Endothelial cell (in vitro differentiated cells): ENCODE measurements at places on chromosomes 16 and 17. TPM values are rescaled to one million over a fixed set of nuclear protein-coding genes. Genes with fewer than 3 reads are reported as not detected.

GRCh38 chr17:6969323-6969726 is 26.5 kb upstream of the ALOX12 start:
- DNase-seq, result no peak

The CEP295NL gene
- total RNA-seq, result 1.4 TPM

GRCh38 chr16:59973966-59974365 is 1239.8 kb upstream of the GOT2 start:
- no peak for DNase-seq

GRCh38 chr17:59761385-59762048 is 54.1 kb downstream of the VMP1 start:
- DNase-seq, result no peak

The KIF18B gene
- total RNA-seq, result 7.1 TPM

DNA sequence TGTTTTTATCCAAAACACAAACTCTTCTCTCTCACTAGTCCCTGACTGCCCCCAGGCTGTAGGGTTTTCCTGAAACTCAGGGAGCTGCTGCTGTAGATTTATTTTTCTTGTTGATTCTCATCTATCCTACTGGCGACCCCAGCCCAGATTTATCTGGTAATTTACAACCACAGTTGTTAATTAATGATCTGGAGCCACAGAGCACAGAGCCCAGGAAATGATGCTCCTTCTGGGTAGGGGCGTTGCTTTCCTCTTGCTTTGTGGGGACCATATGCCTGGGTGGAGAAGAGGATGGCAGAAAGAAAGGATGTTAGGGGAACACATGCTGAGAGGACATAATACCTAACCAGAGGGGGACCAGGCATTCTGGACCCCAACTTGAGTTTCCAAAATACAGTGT is 7.4 kb upstream of the ETV4 start:
- DNase-seq, result no peak

DNA sequence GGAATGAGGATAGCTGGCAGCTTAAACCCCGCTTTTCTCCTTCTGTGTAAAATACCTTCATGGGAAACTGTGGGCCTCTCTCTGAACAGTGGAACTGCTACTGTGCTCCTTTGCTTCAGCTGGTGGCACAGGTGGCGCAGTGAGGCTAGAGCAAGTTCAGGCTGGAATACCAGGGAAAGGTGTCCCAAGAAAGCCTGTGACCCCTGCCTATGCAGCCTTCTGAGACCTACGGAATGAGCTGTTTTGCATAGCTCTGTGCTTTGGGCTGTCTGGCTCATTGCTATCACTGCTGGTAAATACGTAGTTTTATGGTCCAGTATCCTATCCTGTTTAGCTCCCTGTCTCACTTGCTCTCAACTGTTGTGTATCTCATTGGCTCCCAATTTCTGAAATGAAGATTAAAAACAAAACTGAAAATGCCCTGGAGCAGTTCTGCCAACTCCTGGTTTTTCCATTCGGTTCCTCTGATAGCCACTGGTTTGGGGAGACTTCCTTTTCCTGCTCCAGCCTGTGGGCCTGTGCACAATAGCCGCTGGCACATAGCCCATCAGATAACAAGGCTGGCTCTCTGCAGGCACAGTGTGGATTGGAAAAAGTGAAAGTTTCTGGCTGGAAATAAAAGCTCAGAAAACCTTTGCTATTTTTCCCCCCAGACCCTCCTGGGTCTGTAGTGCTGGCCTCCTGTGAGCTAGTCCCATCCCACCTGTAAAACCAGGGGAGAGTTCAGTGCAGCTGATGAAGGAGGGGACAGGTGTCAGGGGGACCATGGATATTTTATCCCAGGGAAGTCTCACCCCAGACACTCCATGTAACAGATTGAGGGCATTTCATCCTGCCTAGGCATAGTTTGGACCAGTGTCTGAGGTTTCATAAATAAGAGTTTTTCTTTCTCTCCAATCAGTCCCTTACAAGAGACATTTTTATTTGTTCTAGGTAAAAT is 24.0 kb downstream of the LIMD2 start:
- peak; percentile 84 for DNase-seq

DNA sequence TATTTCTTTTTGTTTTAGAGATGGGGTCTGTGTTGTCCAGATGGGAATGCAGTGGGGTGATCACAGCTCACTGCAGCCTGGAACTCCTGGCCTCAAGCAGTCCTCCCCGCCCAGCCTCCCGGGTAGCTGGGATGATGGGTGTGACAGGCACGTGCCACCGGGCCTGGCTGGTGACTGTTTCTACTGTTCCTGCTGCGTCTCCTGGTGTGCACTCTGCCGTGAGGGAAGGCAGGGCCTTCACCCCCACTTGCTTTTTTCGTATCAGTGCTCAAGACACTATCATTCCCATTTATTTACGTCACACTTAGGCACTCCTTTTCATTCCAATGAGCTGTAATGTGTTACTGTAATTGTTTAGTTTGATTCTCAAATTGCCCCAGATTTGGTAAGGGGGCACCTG is 25.3 kb upstream of the PVALEF start:
- no peak for DNase-seq

The USP31 gene
- 32.0 TPM for total RNA-seq

- DNase-seq, result no peak
Observed at GRCh38 chr16:77856438-77857160, 68.2 kb downstream of the VAT1L start.

DNA sequence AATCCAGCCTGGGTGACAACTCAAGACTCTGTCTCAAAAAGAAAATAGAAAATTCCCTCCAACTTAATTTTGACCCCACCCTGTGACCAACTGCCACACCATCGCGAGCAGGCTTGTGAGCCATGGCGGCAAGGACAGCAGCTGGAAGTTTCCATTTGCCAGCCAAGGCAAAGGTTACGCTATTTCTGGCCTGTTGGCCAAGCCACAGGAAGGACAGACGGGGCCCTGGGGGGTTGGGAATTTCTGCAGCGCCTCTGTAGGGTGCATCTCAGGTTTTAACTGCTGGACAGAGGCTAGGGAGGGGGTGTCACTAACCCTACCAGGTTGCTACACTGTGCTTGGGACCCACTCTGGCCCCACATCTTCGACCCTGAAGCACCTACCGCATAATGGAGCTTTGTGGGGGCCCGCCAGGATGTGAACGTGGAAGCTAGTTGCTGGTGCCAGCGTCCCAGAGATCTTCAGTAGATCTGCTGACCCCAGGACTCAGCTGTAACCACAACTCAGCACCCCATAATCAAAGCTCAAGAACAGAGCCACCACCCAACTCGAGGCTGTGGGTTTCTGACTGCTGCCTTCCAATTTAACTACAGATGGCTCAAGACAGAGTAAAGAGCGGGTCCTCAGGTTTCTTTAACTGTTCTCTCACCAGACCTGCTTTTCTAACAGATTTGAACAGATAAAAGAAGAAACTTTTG is 10.9 kb downstream of the KIFC3 start:
- DNase-seq, result no peak

- no peak for DNase-seq
Observed at GRCh38 chr16:4894276-4895150, 42.4 kb downstream of the PPL start.

The ESRP2 gene
- total RNA-seq, result 0.64 TPM

GRCh38 chr16:14106457-14106856 is 35.3 kb downstream of the MRTFB start:
- DNase-seq, result no peak

DNA sequence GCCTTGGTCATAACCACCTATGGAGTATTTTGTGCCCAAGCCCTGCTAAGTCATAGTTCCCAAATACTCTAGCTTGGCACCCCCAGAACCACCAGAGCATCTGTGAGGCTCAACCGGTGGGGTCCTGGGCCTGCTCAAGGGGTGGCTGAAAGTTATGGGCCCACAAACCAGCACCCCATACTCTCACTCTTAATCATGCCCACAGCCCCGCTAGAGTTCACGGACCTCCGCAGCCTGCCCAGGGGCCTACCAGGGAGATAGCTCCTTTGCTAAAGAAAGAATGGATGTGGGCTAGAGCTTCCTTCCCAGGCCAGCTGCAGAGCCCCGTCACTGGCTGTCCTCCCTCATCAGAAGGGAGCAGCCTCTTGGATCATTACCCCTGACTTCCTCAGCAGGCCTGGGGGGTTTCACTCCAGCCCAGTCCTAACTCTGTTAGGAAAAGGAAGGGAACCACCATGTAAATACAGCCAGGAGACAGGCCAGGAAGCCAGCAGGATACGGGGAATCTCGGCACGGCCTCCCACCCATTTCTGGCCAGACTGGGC is 1.4 kb downstream of the GIT1 start:
- DNase-seq, result no peak

- DNase-seq, result no peak
Observed at GRCh38 chr17:20153231-20153630, 144.1 kb downstream of the SPECC1 start.

The CCL8 gene
- total RNA-seq, result not detected

GRCh38 chr17:4170639-4171280 is 27.8 kb downstream of the CYB5D2 start:
- DNase-seq, result no peak

DNA sequence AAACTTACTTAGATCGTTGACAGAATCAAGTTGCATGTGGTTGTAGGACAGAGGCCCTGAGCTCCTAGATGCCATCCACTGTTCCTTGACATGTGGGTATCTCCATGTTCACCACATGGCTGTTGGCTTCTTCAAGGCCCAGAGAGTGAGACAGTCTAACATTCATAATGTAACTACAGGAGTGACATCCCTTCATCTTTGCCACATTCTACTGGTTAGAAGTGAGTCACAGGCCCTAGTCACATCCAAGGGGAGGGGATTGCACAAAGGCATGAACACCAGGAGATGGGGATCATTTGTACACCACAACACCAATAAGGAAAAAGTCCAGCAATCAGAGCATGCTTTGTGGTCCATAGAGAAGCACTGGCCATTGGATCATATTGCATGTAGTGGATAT is 56.6 kb downstream of the WSCD1 start:
- no peak for DNase-seq

DNA sequence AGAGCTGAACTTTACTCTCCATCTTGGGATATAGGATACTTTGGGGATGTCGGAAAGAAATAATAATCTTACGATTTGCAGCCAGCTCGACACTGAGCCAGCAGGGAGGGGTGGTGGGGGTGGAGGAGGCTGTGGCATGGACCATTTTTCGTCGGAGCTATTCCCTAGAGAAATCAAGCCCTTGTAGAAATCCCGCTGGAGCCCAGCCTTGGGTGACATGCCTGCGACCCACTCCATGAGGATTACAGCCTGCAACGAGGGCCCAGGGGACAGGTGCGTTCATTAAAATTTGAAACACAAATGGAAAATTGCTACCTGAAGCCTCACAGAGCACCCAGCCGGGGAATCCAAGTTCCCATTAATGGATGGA is 82.8 kb upstream of the GSE1 start:
- no peak for DNase-seq

- peak; percentile 44 for DNase-seq
Observed at GRCh38 chr16:87966685-87967185, 15.5 kb downstream of the BANP start.

GRCh38 chr17:8963647-8964258 is 1.8 kb downstream of the PIK3R5 start:
- no peak for DNase-seq

DNA sequence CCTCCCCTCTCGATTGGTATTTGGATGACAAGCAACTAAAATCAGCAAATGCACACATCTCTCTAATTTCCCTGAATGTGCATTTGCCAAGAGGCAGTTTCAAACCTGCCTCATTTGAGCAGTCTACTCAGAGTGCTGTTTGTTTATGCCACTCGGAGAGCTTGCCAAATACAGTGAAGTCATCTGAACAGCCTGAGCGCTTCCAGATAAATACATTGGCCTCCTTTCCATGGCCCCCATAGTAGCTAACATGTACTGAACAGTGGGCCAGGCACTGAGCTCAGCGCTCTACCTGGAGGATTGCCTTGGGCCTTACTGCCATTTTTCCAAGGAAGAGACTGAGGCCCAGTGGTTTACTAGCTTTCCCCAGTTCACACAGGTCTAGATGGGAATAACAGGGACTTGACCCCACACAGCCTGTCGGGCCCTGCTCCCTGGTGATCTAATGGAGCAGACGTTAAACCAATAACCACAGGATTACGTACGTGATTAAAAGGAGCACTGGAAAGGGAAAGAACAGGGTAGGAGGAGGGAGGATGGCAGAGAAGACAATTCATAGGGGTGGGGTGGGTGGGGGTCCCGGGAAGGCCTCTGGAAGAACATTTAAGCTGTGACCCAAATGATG is 18.7 kb upstream of the ANKRD40CL start:
- no peak for DNase-seq

The SYNGR3 gene
- total RNA-seq, result 0.82 TPM

The GPR179 gene
- 0.97 TPM for total RNA-seq

DNA sequence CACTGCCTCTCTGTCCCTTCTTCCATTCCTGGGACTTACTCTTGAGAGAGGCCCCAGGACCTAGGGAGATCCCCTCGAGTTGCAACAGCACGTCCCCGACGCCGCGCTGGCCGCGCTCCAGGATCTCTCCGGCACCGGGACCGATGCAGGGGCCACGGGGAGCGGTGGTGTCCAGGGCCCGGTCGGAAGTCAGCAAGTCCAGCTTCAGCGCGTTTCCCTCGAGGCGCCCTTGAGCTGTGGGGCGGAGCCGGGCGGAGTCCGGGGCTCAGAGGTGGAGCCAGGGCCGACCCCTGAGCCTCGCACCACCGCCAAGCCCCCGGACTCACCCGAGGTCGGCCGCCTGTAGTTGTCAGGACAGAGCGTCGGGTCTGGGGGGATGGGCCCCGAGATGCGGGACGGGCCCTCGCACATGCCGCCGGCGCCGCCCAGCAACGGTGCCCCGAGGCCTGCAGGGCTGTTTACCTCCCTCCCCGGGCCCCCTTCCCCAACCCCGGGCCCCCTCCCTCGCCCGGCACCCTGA is 458 bp downstream of the ENKD1 start:
- peak; percentile 49 for DNase-seq

- no peak for DNase-seq
Observed at GRCh38 chr16:25593260-25593659, 98.5 kb upstream of the HS3ST4 start.

GRCh38 chr16:59878479-59878878 is 1144.4 kb upstream of the GOT2 start:
- DNase-seq, result no peak

The KCNJ12 gene
- total RNA-seq, result 0.56 TPM

- no peak for DNase-seq
Observed at GRCh38 chr17:46072998-46073397, 73.9 kb downstream of the STH start.

DNA sequence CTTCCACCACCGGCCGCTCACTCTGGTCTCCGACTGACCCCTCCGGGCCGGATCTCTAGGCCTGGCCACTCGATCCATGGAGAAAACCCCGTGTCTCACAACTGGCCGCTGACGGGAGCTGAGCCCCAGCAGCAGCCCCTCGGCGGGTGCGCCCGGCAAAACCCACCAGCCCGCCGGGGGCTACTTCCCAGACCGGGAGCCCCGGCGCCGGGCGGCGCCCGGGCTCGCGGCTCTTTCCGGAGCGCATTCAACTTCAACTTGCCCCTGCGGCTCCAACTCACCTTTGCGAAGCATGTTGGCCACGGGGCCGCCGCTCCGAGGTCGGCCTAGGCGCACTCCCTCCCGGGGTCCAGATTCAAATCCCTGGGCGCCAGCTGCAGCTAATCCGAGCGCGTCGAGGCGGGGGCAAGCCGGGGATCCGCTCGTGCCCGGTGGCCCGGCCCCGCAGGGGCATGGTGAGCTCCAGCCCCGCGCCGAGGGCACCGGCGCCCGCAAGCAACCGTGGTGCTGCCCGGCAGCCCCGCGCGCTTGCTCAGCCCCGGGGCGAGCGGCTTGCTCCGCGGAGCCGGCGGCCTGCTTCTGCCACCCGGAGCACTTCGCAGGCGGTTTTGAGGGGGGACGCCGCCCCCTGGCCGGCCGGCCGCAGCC is 438 bp downstream of the RTN4RL1 start:
- DNase-seq, result no peak
